ENCODE measurements at places on chromosomes 6 and 20.

DNA sequence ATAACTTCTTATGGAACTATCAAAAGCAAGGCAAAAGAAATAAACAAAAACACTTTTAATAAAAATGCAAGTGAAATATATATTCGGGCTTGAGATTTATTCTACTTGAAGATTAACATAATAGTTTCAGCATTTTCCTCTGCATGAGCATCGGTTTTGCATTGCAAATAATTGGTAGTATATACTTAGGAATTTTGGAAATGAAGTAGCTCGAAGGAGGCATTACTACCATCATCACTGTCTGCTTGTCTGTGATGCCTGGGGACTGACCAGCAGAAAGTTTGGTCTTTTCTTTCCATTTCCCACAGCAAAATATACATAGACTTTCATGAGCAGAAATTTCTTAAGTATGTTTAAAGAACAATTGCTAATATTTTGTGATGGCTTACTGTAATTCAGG lies 570.7 kb downstream of the HTR1B start:
- DNase-seq: no peak

GRCh38 chr6:101956961-101957360 lies 563.5 kb downstream of the GRIK2 start:
- DNase-seq: no peak

GRCh38 chr20:35345189-35345588 lies 53.0 kb upstream of the FAM83C start:
- DNase-seq: no peak

DNA sequence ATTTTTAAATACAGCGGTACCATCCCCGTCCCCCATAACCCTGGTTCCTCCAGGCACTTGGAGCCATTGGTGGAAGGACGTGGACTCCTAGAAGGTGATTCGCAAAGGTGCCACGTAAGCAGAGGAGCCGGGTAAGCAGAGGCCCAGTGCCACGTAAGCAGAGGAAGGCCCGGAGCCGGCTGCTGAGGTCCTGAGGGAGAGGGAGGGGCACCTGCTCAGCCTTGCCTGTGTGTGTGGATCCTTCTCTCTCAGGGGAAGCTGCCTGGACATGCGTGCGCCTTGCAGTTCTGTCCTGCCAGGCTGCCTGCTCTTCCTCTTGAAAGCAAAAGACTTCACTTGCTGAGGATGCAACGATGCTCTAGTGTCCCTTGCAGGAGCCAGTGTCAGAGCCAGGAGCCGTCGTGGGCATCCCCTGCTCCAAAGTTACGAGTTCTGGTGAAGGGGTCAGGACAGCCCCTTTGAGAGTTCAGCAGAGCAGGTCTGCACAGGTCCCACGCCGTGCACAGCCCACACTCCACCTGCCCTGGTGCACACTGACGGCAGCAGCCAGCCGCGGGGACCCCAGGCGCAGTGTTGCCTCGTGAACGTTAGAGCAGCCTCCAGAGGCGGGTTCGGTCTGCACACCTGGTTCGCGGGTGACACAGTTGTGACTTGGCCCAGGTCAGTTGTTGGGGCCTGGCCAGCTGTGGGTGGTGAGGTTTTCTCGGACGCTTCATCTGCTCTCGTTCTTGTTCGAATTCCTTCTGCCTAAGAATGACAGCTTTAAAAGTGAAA lies 1.9 kb upstream of the NKAIN4 start:
- DNase-seq: no peak

All from naive thymus-derived CD4-positive, alpha-beta T cell (primary cell).